HuH-7.5 (cell line): ENCODE measurements at places on chromosomes 6 and 20.

DNA sequence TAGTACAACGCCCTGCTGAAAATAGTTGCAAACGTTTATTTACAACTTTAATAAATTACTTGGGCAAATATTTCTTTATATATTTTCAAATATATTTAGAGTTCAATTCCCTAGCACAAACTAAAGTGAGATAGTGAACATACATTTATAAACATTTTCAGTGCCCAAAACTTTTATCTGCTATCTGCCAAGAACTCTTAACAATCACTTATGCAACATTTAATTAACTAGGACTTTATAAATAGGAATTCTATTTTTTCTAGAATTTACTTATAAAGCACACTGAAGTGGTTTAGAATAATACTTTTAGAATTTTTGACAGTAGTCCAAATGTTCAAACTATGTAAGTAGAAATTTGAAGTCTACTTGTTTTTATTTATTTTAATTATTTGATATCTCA lies 452.6 kb upstream of the RGS17 start:
- DNase-seq, result no peak

- DNase-seq, result no peak
These were observed 129.1 kb downstream of the SASH1 start for GRCh38 chr6:148471624-148472159.

DNA sequence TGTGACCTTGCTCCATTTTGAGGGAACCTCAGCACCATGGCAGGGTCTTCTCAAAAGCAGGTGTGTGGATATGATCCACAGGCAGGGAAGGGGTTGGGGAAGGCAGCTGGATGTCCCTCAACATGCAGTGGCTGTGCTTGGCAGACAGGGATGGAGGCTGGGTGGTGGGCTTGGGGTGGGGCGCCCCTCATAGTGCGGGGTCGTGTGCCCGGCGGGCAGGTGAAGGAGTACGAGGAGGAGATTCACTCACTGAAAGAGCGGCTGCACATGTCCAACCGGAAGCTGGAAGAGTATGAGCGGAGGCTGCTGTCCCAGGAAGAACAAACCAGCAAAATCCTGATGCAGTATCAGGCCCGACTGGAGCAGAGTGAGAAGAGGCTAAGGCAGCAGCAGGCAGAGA lies 8.0 kb upstream of the ZBTB9 start:
- DNase-seq, result no peak

- DNase-seq, result peak; percentile 64
These were observed 78.0 kb downstream of the DLGAP4 start for GRCh38 chr20:36384022-36384619.
